ENCODE measurements at places on chromosomes 16 and 17.

- no peak for DNase-seq
These were observed 7.5 kb downstream of the GINS2 start for GRCh38 chr16:85681255-85681654.

- no peak for DNase-seq
These were observed 14.7 kb upstream of the JPH3 start for GRCh38 chr16:87587636-87588035.

GRCh38 chr17:76034428-76035350 is 7.6 kb upstream of the EVPL start:
- no peak for DNase-seq

DNA sequence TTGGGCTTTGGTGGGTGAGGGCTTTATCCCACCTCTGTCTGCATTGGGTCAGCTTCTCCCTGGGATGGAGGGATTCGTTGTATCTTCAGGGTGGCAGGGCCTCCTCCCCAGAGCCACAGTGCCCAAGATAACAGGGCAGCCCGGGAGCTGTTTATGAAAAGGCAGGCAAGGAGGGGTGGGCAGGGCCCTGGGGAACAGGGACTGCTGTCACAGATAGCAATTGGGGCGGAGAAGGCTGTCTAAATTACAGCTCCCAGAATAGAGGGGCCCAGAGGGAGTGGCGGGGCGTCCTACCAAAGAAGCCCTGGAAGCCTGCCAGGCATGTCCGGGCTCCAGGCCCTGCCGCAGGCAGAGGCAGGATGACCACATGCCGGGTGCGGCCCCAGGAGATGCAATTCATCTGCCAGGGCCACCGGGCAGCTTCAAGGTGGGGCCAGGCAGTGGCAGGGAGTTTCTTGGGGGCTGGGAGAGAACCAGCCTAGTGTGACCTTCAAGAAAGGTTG is 18.8 kb upstream of the PHOSPHO1 start:
- peak; percentile 47 for DNase-seq

DNA sequence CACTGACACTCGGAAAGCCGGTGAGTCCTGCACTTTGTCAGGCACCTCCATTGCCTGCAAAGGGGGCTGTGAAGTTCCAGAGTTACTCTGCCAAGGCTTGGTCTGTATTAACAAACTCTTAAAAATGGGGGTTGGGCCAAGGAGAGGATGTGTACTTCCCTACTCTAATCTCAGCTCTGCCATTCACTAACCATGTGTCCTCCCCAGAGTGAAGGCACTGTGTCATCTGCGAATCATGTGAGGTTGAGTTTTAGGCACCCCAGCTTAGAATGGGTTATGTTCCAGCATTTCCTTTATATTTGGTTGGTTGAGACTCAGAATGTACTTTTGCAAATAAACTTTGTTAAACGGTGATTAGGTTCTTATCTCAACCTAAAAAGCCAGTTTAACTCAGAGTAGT is 24.9 kb downstream of the ERCC4 start:
- DNase-seq, result no peak

DNA sequence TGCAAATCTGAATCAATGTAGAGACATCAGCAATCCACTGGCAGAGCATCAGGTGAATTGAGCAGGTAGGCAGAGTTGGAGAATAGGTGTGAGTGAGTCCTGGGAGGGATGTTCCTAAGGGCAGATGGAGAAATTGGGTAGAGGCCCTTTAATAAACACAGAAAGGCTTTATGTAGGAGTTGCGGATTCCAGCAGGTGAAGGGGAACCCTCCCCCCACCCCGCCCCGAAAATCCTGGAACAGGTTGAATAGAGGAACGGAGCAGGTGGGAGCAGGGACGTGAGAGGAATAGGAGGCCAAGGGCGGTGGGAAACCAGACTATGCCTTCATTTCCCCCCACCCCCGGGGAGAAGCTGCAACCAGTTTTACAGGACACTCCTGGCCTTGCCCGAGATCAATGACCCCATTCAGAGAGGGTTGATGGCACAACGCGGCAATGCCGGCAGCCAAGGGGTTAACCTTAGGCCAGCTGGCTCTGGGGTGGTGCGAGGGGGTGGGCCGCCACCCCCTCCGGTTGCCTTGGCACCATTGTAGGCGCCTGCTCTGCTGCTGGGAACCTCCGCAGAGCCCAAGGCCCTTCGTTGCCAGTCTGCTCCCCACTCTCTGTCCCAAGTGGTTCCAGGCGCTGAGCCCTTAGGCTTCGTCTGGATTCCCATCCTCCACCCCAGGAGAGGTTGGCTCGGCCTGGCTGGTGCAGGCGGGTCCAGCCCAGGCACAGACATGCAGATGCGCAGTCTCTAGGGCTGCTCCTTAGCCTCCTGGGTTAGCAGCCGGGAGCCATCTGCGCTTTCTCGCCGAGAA is 814 bp upstream of the RUNDC3A start:
- DNase-seq, result peak; percentile 66

GRCh38 chr16:19223235-19224170 is 55.5 kb downstream of the SYT17 start:
- DNase-seq, result no peak

DNA sequence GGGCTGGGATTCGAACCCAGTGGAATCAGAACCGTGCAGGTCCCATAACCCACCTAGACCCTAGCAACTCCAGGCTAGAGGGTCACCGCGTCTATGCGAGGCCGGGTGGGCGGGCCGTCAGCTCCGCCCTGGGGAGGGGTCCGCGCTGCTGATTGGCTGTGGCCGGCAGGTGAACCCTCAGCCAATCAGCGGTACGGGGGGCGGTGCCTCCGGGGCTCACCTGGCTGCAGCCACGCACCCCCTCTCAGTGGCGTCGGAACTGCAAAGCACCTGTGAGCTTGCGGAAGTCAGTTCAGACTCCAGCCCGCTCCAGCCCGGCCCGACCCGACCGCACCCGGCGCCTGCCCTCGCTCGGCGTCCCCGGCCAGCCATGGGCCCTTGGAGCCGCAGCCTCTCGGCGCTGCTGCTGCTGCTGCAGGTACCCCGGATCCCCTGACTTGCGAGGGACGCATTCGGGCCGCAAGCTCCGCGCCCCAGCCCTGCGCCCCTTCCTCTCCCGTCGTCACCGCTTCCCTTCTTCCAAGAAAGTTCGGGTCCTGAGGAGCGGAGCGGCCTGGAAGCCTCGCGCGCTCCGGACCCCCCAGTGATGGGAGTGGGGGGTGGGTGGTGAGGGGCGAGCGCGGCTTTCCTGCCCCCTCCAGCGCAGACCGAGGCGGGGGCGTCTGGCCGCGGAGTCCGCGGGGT is at the start of gene CDH1:
TSS of gene CDH1 (plus strand) at position 247 of the 684 bp plus-strand sequence. CDS start at position 371, 124 bp downstream.
- DNase-seq, result no peak

DNA sequence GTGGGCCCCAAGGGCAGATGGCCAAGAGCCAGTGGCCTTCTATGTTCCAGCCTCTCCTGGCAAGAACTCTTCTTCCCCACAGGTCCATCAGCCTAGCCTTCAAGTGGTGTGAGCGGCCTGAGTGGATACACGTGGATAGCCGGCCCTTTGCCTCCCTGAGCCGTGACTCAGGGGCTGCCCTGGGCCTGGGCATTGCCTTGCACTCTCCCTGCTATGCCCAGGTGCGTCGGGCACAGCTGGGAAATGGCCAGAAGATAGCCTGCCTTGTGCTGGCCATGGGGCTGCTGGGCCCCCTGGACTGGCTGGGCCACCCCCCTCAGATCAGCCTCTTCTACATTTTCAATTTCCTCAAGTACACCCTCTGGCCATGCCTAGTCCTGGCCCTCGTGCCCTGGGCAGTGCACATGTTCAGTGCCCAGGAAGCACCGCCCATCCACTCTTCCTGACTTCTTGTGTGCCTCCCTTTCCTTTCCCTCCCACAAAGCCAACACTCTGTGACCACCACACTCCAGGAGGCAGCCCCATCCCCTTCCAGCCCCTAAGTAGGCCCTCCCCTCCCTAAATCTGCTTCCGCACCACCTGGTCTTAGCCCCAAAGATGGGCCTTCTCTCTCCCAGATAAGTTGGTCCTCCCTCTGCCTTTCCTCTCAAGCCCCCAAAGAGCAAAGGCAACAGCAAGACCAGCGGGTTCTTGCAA is 5.2 kb downstream of the G6PC3 start:
- no peak for DNase-seq

DNA sequence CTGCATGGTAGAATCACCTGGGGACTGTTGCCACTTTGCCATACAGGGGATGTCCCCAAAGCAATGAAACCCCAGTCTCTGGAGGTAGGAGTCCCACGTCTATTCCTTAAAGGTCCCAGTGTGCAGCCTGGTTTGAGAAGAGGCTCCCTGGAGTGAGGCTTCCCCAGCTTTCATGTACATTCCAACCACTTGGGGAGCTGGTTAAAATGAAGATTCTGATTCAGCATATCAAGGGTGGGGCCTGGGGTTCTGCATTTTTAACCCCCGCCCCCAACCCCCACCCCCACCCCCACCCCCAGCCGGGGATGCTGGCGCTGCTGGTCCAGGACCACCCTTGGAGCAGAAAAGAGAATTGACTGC is 241.2 kb downstream of the FOXL1 start:
- DNase-seq, result peak; percentile 25

DNA sequence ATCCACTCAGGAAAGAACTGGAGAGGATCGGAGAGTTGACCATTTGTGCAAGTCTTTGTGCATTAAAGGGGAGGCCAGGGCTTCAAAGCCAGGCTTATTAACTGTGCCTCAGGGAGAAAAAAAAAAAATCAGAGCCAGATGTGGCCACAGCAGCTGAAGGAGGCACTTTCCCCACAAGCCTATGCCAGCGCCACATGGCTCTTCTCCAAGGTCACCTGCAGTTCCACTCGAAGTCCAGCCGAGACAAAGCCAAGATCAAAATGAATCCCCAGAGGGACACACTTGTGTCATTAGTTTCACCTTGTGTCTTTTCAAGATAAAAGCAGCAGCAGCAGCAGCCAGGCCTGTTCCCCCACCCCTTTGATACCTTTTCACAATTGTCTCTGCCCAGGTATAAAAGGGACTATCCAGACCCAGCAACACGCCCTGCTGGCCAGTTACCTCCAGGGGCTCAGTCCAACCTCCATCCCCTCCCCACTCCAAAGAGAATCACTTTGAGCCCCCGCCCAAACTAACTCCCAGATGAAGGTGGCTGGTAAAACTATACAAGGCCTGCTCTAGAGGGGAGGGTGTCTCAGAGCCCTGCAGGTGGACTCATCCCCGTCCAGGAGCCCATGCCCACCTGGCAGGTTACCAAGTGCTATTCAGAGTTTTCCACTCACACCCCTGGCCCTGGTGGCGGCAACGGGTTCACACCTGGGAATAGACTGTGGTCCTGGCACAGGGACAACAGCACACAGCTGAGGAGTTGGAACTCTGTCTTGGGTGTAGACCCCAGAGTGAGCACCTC is 29.2 kb downstream of the AXIN2 start:
- DNase-seq, result no peak

DNA sequence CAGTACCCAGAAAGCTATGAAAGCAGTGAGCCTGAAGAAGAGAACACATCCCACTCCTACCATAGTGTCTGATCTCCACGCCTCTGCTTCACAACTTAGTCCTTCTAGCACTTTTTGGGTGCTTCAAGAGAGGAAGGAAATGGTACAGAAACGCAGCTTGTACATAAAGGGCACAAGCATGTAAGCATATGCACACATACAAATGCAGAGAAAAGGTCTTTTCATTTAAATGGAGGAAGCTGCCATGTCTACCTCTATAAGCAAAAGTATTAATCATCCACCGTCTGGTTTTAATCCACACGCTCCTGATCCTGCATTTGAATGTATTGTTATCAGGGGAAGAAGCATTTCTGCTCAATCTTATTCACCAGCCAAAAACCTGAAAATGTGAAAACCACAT is 100.7 kb downstream of the HIC1 start:
- no peak for DNase-seq

- DNase-seq, result peak; percentile 88
These were observed 13.9 kb downstream of the HAGH start for GRCh38 chr16:1812732-1813163.

GRCh38 chr17:75847614-75848522 is 3.7 kb upstream of the UNC13D start:
- DNase-seq, result no peak

GRCh38 chr17:44324092-44324570 is 492 bp downstream of the SLC25A39 start:
- DNase-seq, result peak; percentile 58

- DNase-seq, result no peak
These were observed 4.5 kb downstream of the CDH5 start for GRCh38 chr16:66370786-66371684.

DNA sequence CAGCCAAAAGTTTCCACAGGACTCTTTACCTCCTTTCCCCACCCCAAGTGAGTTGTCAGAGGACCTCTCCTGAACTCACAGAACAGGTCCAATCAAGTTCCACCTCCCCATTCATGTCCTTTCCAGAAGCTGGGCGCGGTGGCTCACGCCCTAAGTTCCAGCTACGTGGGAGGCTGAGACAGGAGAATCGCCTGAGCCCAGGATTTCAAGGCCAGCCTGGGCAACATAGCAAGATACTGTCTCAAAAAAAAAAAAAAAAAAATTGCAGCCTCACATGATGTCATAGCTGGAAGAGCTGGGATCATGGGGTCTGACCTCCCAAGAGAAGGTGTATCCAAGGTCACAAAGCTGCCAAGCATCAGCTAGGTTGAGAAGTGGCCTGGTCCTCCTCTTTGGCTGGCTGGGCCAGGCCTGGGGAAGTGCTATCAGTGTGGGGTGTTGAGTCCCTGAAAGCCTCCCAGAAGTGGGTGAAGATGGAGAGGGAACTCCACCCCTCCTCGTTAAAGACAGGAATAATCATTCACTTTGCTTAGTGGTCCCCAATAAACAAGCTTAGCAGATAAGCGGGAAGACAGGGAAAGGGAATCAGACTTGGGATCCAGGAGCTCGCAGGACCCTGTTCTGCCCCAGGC is 5.5 kb upstream of the MNT start:
- no peak for DNase-seq

- DNase-seq, result peak; percentile 91
These were observed 25.3 kb downstream of the G6PC3 start for GRCh38 chr17:44095647-44096496.

- DNase-seq, result no peak
These were observed 14.3 kb downstream of the FBXO31 start for GRCh38 chr16:87369117-87369765.

- no peak for DNase-seq
These were observed 1.1 kb upstream of the COPZ2 start for GRCh38 chr17:48038687-48039086.

- no peak for DNase-seq
These were observed 77.6 kb upstream of the TNRC6C start for GRCh38 chr17:77880711-77881450.

DNA sequence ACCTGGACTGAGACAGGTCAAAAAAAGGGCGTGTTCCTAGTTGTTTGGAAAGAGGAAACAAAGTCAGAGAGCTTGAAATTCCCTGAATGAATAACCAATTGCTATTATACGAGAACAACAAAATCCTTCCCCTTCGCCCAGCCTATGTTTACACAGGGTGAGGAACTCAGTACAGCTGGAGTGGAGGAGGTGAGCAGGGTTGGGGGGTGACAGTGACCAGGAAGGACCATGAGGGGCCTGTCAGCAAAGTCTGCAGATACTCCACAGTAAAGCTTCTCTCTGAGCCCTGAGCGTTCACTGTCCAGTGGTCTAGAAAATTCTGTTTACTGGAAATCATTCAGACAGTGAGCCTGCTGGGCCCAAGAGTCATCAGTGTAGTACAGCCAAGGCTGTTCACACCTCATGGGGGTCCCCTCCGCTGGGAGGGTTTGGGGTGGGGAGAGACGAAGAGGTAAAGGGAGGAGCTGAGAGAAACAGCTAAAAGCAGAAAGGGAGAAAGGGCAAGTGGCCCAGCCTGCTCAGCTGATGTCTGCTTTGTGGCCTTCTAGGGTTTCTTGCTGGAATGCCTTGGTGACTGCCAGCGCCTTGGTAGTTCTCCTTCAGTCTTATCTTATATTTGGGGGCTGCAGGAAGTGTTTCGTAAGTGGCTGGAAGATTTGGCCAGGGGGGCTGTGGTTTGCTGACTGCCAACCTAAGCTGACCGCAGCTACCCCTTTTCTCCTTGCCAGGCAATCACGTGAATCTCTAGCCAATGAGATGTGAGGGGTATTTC is 5.7 kb downstream of the DUSP3 start:
- no peak for DNase-seq

GRCh38 chr16:61858988-61859387 is 177.2 kb downstream of the CDH8 start:
- DNase-seq, result peak; percentile 51

Data from GM03348 (cell line).